ENCODE measurements at places on chromosomes 4 and X.

GRCh38 chr4:123974386-123975149, 578.0 kb downstream of the SPRY1 start:
- no peak for DNase-seq

- DNase-seq = no peak
These were observed 161.6 kb upstream of the PRDX4 start for GRCh38 chrX:23505531-23506303.

GRCh38 chrX:129782706-129783105, 3.0 kb downstream of the SASH3 start:
- no peak for DNase-seq

GRCh38 chr4:139515531-139515958, 40.5 kb downstream of the SETD7 start:
- no peak for DNase-seq

- no peak for DNase-seq
These were observed 39.9 kb downstream of the APBB2 start for GRCh38 chr4:41174444-41174843.

DNA sequence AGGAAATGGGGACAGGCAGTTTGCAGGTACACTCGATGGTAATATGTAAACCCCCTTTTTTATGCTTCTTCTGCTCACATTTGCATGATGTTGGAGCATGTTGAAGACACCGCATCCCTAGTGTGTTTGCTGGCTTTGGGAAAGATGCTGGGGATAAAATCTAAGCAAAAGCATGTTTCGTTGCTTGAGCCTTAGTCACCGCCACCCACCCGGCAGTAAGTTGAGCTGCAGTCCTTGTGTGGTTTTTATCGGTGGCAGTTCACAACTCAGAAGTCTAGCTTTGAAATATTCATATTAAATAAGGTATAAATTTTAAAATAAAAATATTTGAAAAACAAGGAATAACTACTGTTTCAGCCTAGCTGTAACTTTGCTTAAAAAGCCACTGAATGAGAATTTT, 21.7 kb upstream of the MND1 start:
- DNase-seq = no peak

DNA sequence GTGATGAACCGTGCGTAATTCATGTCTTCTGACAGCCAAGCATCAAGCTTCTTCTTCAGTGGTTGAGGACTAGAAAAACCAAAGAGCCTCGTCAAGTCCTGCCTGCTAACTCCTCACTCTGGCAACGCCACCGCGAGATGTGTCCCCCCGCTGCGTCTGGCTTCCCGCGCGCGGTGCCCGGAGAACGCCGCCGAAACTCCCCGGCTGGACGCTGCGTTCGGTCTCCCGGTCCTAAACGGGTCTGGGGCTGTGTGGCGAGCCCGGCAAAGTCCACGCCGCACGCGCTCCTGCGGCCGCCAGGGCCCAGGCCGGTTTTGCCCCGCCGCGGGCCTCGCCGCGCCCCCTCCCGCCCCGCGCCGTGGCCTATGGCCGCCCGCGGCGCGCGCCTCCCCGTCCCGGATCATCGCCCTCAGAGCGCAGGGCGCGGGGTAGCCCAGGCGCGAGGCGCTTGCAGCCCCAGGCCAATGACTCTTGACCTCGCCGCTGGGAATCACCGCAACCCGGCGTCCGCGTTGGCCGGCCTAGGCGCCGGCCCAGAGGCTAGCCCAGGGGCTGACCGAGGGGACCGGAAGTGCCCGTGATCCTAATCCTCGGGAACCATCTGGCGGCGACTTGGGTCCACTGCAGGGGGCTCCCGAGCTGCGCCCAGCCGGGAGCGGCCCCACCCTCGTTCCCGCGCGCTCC, at the start of gene AADAT:
TSS of gene AADAT (minus strand) at position 289 of the 684 bp plus-strand sequence. CDS start at position 23, 266 bp downstream.
- DNase-seq = peak; percentile 66

GRCh38 chr4:98334461-98334860, 73.3 kb downstream of the RAP1GDS1 start:
- no peak for DNase-seq

DNA sequence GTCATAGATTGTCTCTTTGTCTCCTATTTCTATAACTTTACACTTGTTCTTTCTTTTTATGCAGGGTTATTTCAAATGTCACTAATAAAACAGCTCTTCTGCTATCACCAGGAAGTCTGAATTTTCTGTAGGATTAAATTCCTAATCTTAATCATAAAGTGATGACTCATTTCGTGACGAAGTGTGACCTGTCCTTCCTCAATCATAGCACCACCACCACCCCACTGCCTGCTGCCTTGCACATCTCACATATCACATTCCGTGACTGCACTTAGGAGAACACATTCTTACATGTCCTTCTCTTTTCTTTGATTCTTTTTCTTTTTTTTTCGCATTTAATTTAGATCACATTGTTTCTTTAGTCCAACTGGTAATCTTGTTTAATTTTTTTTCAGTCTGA, 57.7 kb upstream of the UGT2B7 start:
- no peak for DNase-seq

GRCh38 chrX:46912098-46912602, at the start of gene JADE3:
Gene JADE3 (plus strand): TSS chrX:46912421. CDS start chrX:46984895, 72,474 bp downstream.
- DNase-seq = no peak

- no peak for DNase-seq
These were observed 191.0 kb downstream of the AFF2 start for GRCh38 chrX:148691456-148691855.

GRCh38 chr4:165635381-165635780, 237.7 kb upstream of the TLL1 start:
- no peak for DNase-seq

DNA sequence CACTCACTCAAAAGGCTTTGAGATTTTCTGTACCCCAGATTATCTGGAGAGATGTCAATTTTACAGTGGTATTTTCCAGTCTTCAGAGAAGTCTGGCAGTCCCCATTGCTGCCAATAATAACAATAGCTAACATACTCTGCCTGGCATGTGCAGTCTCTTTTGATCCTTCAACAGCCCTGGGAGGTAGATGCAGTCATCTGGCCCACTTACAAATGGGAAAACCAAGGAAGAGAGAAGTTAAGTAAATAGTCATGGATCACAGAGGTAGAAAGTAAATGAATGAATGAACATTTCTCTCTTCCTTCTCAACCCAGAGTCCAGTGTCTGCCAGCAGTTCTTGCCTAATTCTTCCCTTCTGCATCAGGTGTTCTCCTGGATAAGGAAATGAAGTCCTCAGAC, 113.0 kb upstream of the EDNRA start:
- no peak for DNase-seq

- DNase-seq = no peak
These were observed 1.2 kb downstream of the TMEM255A start for GRCh38 chrX:120309873-120310705.

- DNase-seq = no peak
These were observed 142.3 kb downstream of the INPP4B start for GRCh38 chr4:142703694-142704309.

Data from C1 segment of cervical spinal cord (tissue), 14 donors.